ENCODE measurements at places on chromosomes 1 and 21. TPM values are rescaled to one million over a fixed set of nuclear protein-coding genes. Genes with fewer than 3 reads are reported as not detected.

GRCh38 chr1:213484333-213484732 is 433.3 kb downstream of the RPS6KC1 start:
- DNase-seq, result no peak

TTLL7 gene
- 33.0 TPM for polyA plus RNA-seq

REN gene
- not detected for polyA plus RNA-seq

DNA sequence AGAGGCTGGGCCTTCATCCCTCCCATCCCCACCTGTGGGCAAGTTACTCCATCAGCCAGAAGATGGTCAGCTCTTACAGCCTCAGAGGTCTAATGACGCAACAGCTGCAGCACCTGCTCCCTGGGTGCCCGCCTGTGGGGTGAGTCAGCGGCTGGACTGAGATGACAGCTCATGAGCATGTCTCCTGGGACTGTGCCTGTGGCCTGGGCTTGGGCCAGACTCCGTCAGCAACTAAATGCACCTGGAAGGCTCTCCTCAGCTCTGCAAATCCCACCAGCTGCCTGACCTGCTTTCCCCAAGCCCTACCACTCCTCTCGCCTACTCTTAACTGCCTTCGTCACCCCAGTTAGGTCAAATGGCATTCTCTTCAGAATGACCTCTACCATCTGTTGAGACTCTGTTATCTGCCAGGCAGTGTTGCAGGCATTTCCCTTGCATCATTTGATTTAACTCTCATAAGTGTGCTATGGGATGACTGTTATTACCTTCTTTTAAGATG is 47.7 kb downstream of the ETS2 start:
- no peak for DNase-seq

DNA sequence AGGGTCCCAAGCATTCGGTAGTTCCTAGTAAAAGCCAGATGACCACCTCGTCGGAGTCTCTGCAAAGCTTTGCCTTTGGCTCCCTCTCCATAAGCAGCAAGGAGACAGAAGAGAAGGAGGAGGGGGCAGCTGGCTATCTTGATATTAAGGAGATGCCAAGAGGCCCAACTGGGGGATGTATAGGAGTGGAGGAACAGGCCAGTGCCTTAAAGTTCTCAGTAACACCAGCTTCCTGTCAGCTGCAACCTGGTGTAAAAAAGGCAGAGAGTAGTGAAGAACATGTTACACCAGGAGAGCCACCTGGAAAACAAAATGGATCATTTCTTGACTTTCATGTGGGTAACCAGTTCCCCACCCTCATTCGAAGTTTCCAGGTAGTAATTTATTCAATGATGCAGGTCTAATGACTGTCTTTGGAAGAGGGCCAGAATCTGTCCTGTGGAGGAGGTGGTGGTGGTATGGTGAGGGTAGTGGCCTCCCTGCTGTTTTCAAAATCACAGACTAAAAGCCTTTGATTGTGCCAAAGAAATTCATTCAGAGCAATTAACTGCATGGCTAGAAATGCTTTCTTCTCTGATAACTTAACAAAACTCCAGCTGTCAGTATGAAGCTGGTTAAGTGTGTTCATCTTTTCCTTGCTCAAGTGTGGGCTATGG is 27.3 kb downstream of the TMEM200B start:
- no peak for DNase-seq

ANGPTL7 gene
- 1.3 TPM for polyA plus RNA-seq

ANKRD35 gene
- polyA plus RNA-seq, result 2.9 TPM

LRRC39 gene
- 227 TPM for polyA plus RNA-seq
